A172 (cell line): ENCODE measurements at places on chromosomes 1 and 21. TPM values are rescaled to one million over a fixed set of nuclear protein-coding genes. Genes with fewer than 3 reads are reported as not detected.

Gene SLC30A2
- total RNA-seq = not detected in 2 replicates

GRCh38 chr1:50720457-50721053, 239.5 kb downstream of the FAF1 start:
- DNase-seq = no peak

- no peak for DNase-seq
Measured at GRCh38 chr1:36912365-36912865, 121.9 kb downstream of the GRIK3 start.

- no peak for DNase-seq
Measured at GRCh38 chr1:33482412-33482811, 10.0 kb downstream of the ZSCAN20 start.

- no peak for DNase-seq
Measured at GRCh38 chr1:66211521-66211920, 322.4 kb upstream of the SGIP1 start.

- DNase-seq = no peak
Measured at GRCh38 chr1:93601686-93602085, 80.0 kb downstream of the BCAR3 start.

Gene ETNK2
- 20.9 and 23.0 TPM in 2 replicates for total RNA-seq

DNA sequence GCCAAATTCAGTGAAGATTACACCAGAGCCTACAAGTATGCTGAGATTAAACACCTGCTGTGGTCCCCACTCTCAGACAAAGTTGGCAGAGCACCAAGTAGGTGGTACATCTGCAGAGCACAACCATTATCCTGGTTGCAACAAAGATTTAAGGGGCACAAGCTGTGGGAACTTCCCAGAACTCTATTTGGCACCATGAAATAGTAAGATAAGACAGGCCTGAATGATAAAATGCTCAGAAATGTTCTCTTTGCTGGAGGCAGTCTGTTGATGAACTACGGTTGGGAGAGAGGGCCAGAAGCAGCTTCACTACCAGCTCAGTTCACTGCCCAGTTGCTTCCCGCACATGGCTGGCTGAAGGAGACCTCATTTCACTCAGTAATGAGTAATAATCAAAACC, 19.9 kb downstream of the RPL5 start:
- no peak for DNase-seq

Gene HORMAD1
- total RNA-seq = not detected in 2 replicates

DNA sequence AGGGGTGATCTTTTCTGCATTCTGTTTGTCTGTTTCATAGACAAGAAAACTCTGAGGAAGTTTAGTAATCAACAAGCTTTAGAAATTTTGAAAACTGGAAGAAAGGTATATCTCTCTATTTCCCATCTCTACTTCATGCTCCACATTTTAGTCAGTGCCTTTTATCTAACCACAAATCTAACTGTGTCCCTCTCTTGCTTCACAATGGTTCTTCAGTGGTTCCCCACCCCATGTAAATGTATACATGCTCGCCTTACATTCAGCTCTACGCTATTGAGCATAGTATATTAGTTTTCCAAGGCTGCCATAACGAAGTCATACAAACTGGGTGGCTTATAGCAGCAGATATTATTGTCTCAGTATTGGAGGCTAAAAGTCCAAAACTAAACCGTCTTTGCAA, 14.4 kb upstream of the SAMSN1 start:
- no peak for DNase-seq

DNA sequence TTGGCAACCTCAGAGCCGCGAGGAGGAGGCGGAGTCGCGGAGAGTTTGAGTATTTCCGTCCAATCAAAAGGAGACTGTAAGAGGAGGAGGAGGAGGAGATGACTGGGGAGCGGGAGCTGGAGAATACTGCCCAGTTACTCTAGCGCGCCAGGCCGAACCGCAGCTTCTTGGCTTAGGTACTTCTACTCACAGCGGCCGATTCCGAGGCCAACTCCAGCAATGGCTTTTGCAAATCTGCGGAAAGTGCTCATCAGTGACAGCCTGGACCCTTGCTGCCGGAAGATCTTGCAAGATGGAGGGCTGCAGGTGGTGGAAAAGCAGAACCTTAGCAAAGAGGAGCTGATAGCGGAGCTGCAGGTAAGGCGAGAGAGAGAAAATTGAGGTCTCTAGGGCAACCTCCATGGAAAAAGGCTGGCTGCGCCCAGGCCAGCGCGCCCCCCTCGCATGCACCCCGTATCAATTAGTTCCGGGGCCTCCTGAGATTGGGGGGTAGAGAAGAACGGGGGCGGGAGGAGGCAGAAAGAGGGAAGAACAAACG, at the start of gene PHGDH:
PHGDH (plus strand) TSS at position 131 of the 538 bp plus-strand sequence; CDS start at position 220, 89 bp downstream.
- peak; percentile 87 for DNase-seq

Gene EXOSC10
- total RNA-seq = 55.0 and 65.1 TPM in 2 replicates

Gene LCA5L
- total RNA-seq = 2.7 and 3.4 TPM in 2 replicates

DNA sequence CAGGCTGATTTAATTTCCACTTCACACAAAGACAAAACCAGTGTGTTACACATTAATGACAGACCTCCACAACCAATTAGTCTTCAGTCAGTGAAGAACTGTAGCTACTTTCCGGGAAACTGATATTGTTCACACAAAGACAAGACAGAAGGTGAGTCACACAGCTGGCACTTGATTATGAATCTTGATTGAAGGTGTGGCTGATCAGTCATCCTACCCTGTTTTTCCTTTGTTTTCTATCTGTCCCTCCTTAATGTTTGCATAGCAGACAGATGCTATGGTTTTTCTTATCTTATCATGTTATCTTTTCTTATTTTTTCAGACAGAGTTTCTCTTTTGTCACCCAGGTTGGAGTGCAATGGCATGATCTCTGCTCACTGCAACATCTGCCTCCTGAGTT, 185.1 kb upstream of the GREM2 start:
- DNase-seq = peak; percentile 93

GRCh38 chr1:53655931-53656746, 82.8 kb downstream of the GLIS1 start:
- DNase-seq = peak; percentile 35

DNA sequence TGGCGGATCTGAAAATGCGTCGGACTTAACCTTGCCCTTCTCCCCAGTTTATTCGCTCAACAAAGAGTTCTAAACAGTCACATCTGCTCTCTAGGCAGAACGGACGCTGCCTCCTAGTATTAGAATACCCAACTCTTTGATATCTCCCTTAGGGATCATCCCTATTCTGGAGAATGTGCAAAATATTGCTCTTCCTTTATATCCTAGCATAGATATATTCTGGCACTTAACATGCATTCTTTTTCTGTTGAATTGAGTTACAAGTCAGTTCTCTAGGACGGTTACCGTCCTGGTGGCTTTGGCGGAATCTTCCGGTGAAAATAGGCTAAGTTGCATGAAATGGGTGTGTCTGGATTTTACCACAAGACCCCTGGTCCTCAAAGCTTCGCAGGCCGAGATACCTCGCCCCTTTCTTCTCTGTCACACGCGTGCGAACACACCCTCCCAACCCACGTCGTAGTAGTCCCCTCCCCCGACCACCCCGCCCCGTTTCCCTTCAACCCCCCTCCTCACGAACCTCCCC, 501 bp upstream of the DNAJC6 start:
- no peak for DNase-seq

DNA sequence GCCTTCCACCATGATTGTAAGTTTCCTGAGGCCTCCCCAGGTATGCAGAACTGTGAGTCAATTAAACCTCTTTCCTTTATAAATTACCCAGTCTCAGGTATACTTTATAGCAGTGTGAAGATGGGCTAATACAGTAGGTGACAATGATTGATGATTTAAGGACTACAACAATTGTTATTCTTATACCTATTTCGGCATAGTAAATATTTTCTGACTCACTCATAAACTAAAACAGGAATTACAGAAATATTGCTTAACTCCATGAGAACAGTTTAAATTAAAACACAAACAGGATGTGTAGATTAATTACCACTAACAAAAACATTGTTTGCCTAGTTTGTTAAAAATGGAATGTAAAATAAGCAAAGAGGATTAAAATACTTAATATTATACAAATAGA, 839.9 kb downstream of the LTN1 start:
- no peak for DNase-seq

DNA sequence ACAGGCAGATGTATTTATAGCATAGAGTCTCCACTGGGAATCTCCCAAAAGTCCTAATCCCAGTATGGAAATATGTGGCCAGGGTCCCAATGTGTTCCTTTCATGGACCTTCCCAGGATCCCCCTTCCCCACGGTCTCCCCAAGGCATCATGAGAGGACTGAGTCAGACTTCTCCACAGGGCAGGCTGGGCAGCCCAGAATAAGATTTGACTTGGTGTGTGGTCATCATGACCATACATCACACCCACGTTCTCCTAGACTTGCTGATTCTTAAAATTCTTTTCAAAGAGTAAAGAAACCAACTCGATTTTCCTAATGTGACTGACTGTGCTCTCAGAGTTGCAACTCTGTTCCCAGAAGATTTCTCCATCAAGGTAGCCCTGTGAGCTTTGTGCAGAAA, 93.9 kb upstream of the CD34 start:
- no peak for DNase-seq

GRCh38 chr1:58780411-58780810, 3.4 kb downstream of the JUN start:
- no peak for DNase-seq

GRCh38 chr1:214525535-214526019, 25.8 kb downstream of the PTPN14 start:
- DNase-seq = peak; percentile 20

DNA sequence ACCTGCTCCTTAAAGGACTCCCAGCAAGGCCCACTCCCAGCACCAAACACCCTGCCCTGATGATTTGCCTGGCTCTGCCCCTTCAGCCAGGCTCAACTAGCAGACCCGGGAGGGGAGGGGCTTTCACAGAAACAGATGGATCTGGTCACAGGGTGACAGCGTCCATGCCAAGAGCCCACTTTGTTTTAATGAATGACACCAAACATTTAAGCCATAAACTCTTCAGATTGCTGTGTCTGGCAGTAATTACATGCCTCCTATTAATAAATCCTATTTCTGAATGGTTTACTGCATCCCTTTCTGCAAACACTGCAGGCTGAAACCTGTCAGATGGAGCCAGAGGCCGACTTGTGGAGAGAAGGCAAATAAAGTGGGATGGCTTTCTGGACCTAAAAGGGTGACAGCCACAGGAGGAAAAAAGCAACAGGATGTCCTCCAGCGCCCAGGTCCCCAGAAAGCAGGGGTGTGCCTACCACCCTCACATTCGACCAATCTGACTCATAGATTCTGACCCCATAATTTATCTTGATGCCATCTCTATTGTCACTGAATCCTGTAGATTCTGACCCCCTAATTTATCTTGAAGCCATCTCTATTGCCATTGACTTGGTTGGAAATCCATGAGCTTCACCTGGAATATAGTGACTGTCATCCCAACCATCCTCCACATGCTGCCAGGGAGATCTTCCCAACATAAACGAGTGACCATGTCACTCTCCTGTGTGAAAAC, 200.9 kb downstream of the PLPP3 start:
- DNase-seq = no peak

Gene KRTAP12-2
- total RNA-seq = not detected in 2 replicates

- DNase-seq = no peak
Measured at GRCh38 chr1:47235806-47236205, 3.8 kb upstream of the TAL1 start.

DNA sequence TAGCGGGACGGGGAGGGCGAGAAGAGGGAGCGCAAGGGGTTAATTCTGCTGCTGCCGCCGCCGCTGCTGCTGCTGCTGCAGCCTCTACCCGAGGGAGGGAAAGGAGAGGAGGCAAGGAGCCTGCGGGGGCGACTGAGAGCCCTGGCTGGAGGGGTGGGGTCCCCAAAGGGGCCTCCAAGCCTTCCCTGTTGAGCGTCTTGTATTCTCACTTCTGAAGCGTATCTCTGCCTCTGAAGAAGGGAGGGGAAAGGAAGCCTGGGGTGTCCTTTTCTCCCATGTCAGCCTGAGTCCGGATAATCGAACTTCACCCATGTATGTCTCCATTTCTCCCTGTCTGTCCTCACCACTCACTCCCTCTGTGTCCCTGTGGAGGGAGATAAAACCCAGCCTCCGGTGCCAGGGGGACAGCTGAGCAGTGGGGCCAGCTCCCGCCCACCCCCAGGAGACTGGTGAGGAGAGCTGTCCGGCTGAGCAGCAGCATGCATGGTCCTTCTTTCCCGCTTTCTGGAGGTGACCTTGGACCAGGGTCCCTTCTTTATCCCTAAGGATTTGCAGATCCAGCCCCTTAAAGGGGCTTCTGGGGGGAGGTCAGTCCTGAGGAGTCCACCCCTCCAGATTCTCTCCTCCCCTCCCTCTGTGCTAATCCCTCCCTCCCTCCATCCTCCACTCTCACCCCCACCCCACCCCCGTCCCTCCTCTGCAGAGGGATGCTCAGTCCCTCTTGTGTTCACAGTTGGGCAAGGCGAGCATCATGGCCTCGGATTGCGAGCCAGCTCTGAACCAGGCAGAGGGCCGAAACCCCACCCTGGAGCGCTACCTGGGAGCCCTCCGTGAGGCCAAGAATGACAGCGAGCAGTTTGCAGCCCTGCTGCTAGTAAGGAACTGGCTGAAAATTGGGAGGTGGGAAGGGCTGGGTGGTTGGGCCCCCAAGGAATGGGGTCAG, 1.0 kb downstream of the NCDN start:
- no peak for DNase-seq

DNA sequence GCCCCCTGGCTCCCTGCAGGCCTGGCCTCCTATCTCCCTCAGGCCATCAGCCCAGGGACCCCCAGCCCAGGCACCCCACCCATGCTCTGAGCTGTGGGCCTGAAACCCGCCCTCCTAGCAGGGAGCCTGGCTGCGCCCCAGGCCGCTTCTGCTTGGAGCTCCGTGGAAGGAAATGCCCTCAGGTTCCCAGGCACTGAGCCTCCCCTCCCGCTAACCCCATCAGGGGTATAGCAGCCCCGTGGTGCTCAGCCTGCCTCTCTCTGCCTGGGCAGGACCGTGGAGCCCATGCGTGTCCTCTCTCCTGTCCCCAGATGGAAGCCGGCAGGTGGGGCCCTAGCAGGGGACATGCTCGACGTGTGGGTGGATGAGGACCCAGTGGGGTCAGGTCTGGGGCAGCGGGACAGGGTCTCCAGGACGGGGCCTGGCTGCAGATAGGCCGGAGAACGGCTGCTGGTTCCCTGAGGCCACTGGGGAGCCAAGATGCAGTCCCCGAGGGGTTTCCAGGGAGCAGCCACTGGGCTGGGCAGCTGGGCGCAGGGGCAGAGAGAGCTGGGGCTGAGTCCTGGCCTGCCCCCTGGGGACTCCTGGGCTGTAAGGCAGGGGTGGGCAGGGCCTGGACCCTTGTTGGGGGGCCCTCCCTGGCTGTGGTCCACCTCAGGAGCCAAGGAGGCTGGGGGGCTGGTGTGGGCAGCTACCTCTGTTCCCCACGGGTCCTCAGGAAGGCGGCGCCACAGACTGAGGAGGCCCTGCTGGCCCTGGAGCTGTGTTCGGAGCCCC, 75.5 kb downstream of the MORN1 start:
- no peak for DNase-seq

- DNase-seq = no peak
Measured at GRCh38 chr1:39822146-39822545, 33.5 kb upstream of the BMP8B start.

Gene FAM72B
- 7.0 and 15.3 TPM in 2 replicates for total RNA-seq

GRCh38 chr1:6969106-6969505, 183.9 kb downstream of the CAMTA1 start:
- DNase-seq = peak; percentile 54
